Activated CD4-positive, alpha-beta T cell treated with anti-CD3 and anti-CD28 coated beads, Interleukin-2, Interleukin-6, amounts not matched to agents 100 ng/mL and 50 ng/mL, durations not matched to agents 16 hours and 8 hours (primary cell): ENCODE measurements at places on chromosomes 1 and 21.
A peak's percentile ranks its signal among the peaks of the same experiment; 100 is the strongest.

DNA sequence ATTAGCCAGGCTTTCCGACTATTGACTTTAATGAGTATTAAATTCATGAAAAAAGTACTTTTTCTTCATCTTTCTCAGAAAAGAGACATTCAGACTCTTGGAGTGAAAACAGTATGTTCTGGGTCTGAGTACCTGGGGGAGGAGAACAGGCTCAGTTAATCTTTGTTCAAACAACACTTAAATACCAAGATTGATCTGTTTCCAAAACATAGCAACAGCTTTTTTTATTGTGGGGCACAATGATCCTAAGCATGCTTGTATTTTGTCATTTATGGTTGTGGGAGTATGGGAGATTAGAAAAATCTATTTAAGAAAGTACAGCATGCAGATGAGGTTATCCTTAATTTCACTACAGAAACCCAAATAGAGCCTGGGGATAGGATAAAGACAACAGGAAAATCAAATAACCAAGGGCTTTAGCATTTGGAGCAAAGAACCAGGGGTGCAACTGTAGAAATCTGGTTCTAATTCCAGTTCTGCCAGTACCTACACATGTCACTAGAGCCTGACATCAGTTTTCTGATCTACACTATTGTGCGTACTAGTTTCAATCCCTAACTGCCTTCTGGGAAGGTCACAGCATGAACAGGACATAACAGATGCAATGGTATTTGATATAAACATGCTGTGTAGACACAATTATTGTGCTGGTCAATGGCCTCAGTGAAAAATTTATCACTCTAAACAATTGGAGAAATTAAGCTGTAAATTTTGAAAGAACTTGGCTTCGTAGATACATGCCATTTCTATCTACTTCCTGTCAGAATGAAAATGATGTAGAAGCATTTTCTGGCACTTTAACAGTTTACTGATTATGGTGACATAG, 91.2 kb downstream of the KCNK1 start:
- DNase-seq, result no peak

- DNase-seq, result no peak
Observed at GRCh38 chr1:215833941-215834729, 267.0 kb downstream of the KCTD3 start.

- DNase-seq, result peak; percentile 21
Observed at GRCh38 chr1:159092036-159092760, 15.6 kb upstream of the AIM2 start.

DNA sequence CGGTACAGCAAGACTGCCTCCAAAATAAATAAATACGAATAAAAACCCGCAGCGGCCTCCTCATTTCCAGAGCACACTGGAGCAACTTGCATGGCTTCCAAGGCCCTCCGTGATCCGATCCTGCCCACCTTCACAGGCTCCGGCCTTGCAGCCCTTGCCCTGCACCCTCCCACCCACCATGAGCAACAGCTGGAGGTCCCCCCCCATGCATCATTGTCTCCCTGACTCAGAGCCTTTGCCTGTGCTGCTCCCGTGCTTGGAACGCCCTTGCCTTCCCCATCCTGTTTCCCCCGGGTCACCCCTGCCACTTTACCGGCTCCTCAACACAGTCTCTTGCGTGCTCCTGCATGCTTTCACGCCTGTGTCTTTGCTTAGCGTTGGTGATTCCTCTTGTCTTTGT, 71.0 kb upstream of the ANGPTL1 start:
- no peak for DNase-seq

DNA sequence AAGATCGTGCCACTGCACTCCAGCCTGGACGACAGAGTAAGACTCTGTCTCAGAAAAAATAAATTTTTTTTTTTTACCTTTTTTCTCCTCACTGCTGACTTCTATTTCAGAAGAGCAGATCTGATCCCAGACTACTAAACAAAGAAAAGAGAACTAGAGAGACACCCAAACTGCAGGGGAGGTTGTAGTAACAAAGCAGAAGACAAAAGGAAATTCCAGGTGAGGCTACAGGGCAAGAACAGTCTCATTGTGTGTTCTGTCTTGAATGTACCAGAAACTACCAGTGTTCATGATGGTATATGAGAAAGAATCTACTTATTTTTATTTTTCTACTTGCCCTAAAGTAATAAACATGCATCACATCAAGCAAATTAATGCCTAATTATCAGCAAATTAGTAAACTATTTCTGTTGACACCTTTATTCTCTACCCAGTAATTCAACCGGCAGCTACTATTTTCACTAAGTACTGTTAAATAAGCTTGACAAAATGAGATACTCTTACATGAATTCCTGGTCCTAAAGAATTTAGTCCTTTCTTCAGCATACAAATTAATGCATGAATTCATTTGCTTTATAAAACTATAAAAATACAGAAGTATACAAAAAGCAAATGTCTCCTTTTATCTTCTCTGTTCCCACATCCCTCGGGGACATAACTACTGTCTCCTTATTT, 40.6 kb downstream of the ARID4B start:
- no peak for DNase-seq

- DNase-seq, result no peak
Observed at GRCh38 chr1:117760485-117760884, 154.6 kb downstream of the TENT5C start.

DNA sequence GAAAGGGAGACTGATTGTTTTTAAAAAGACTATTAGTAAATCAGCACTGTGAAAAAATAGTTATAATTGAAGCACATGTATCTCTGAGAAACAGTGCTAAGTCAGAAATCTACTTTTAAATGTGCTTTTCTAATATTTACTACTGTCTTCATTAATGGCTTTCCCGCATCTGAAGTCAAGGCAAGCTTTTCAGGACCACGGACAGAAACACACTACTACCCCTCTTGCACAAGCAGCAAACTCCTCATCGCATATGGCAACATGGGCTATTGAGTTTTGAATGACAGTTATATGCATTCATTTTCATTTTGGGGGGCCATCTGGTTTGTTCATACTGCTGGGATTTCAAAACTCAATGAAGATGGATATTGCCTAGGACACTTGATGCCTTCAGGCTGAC, 433.4 kb upstream of the CAMK1G start:
- peak; percentile 4 for DNase-seq

GRCh38 chr1:156421062-156421938, 52.3 kb downstream of the RHBG start:
- DNase-seq, result peak; percentile 78

DNA sequence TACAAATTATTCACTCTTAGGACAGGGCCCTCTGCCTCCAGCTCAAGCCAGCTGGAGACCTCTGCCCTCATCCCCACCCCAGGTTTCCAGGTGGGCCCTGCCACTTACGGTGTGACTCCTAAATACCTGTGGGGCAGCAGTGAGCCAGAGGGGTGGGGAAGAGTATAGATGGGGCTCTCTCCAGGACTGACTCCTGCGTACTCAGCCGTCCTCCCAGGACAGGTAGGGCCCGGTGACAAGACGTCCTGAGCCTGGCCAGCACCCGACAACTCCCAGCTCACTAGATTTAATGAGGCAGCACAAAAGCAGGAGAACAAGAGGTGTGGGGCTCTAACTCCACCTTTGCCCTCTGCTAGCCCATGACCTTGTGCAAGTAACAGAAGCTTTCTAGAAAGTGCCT, 16.8 kb downstream of the GNG12 start:
- no peak for DNase-seq

DNA sequence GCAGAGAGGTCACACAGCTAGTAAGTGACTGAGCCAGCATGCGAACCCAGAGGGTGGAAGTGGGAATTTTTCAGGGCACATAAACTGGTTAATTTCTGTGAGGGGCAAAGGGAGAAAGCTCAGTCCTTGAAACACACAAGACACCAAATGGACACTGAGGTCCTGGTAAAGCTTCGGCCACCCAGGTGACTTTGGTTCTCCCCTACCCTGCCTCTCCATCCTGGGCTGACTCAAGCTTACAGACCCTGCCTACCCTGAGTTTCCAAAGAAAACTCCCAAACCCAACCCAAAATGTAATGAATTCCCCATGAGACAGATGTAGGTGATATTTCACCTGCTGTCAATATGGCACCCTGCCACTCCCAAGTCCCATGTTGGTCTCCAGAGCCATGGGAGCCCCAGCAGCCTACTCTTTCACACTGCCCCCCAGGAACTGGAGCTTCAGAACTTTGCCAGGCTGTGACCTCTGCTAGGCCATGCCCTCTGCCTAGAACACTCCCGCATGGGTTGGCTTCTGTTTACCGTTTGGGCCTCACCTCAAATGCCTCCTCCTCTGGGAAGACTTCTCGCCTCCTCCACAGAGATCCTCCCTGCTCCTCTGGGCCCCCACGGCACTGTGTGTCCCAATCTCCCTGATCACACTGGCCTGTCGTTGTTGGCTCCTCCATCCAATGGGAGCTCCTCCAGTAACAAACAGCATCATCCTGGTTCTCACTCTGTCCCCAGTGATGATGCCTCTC, 3.7 kb upstream of the LRP8 start:
- DNase-seq, result no peak

- no peak for DNase-seq
Observed at GRCh38 chr21:18493422-18493821, 89.8 kb upstream of the TMPRSS15 start.

- no peak for DNase-seq
Observed at GRCh38 chr1:4963251-4963650, 308.8 kb downstream of the AJAP1 start.

GRCh38 chr1:208272713-208273112, 28.5 kb upstream of the PLXNA2 start:
- no peak for DNase-seq

DNA sequence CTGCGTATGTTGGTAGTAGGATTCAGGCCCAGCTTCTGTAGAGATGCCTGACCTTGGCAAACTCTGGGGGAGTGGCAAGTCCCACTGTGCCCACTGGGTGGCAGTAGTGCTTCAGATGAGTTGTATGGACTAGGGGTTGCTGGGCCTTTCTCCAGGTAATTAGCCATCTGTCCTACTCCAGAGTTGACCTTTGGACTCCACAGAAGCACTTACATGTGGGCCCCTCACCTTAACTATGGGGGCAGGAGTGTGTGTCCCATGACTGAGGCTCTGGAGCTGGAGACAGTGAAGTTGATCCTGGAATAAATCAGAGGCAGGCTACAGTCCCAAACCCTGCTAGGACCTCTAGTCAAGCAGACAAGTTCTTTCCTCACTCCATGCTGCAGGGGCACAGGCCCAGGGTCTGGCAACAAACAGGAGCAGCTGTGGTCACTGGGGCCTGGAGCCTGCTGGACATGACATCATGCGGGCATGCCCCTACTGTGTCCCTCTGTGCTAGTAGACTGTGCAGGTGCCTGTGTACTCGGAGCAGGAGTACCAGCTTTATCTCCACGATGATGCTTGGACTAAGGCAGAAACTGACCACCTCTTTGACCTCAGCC, 4.6 kb downstream of the DMAP1 start:
- DNase-seq, result peak; percentile 80

DNA sequence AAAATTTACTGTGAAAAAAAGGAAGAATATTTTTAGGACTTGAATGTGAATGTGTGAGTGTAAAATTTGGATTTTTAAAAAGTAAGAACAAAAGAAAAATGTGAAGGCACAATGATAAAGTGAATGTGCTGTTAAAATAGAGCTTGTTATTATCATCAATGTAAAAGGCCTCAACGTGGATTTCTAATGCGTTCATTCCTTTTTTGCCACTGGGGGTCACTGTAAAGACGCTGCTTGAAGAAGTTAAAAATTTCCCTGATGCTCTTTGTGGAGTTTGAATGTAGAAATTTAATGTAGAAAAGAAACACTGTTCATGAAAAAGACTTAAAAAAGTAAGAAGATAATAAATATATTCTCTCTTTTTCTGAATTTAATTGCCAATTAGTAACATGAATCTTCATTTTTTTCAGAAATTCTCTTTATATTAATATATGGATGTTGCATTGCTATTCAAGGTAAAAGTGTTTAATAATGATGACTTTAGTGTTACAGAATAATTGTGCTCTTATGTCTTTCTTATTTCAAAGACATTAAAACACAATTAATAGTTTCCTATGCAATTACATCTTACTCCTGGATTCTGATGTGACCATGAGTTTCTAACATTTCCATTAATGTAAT, 161.5 kb downstream of the DNM3 start:
- peak; percentile 61 for DNase-seq
